ENCODE measurements at places on chromosomes 16 and 17.

- DNase-seq, result no peak
Observed at GRCh38 chr17:77436058-77436442, 295.3 kb downstream of the SEC14L1 start.

- no peak for DNase-seq
Observed at GRCh38 chr16:83137326-83137781, 510.6 kb downstream of the CDH13 start.

- no peak for DNase-seq
Observed at GRCh38 chr17:67606896-67607604, 110.7 kb upstream of the NOL11 start.

DNA sequence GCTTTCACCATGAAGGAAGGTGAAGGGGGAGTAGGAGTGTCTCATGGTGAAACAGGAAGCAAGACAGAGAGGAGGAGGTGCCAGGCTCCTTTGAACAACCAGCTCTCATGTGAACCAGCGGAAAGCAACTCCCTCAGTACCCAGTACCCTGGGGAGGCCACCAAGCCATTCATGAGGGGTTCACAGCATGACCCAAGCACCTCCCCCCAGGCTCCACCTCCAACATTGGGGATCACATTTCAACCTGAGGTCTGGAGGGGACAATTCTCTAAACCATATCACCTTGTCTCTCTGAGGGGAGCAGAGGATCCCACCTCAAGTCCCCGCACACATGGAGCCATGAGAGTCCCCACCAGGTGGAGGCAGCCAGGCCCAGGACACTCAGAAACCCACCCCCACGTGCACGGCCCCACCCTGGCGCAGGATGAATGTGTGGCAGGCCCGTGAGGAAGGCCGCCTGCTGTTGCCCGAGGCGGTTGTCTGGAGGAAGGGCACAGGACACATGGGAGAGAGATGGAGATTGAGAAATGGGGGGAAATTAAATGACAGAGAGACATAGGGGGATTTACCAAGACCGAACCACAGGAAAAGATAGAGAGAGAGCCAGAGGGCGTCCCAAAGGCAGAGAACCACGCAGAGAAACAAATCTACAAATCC lies 85.9 kb downstream of the TMEM132E start:
- no peak for DNase-seq

- no peak for DNase-seq
Observed at GRCh38 chr16:2231016-2231931, 5.0 kb upstream of the DNASE1L2 start.

GRCh38 chr17:5942687-5943086 lies 127.5 kb upstream of the WSCD1 start:
- no peak for DNase-seq

- no peak for DNase-seq
Observed at GRCh38 chr16:57653936-57654335, 14.2 kb upstream of the ADGRG3 start.

DNA sequence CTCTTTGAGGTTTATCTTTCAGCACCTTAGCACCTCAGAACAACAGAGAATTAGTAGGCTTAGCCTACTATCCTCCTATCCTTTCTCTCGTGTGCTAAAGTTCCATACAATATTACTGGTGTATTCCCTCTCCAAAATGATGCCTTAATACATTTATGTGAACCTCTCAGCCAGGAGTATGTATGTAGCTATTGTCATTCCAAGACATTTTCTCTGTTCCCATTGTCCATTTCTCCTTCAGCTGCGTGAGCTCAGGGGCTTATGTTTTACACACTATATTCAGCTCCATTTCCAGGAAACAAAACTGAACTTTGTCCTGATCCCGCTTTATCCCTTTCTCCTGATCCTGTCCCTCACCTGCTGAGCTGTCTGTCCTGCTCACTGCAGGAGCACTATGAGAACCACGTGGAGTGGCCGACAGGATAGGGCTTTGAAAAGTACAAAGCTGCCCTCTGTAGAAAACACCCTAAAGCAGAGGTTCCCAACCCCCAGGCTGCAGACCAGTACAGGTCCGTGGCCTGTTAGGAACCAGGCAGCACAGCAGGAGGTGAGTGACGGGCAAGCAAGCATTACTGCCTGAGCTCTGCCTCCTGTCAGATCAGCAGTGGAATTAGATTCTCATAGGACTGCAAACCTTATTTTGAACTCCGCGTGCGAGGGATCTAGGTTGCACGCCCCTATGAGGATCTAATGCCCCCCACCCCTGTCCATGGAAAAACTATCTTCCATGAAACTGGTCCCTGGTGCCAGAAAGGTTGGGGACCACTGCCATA lies 55.7 kb downstream of the CENPV start:
- DNase-seq, result no peak

- DNase-seq, result no peak
Observed at GRCh38 chr16:68902003-68902968, 59.0 kb downstream of the TANGO6 start.

- DNase-seq, result no peak
Observed at GRCh38 chr17:39688475-39688835, 598 bp upstream of the PGAP3 start.

DNA sequence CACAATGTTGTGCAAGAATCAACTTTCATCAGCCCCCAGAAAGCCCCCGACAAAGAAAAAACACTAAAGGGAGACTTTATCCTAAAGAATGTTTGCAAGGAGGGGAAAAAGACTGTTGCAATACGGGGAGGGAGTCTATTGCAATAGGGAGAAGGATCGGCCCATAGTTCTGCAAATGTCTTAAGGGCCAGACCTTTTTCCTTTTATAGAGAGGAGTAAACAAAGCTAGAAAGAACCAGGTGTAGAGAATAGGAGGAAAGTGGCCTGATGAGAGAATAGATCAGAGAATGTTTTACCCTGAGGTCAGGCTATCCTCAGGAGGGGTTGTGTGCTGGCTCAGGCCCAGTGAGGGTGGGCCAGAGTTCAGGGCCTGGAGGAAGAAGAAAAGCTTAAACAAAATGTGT lies 8.7 kb upstream of the CAVIN1 start:
- DNase-seq, result no peak

GRCh38 chr16:30663820-30664219 lies 5.6 kb downstream of the FBRS start:
- DNase-seq, result no peak

DNA sequence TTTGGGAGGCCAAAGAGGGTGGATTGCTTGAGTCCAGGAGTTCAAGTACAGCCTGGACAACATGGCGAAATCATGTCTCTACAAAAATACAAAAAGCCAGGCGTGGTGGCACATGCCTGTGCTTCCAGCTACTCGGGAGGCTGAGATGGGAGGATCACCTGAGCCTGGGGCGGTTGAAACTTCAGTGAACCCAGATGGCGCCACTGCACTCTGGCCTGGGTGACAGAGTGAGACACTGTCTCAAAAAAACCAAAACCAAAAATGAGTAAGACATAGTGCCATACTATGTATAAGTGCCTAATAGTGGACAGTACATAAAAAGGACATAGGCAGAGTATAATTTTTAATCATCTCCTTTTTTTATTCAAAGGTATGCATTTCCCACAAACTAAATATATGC lies 4.0 kb downstream of the CTC1 start:
- DNase-seq, result no peak

DNA sequence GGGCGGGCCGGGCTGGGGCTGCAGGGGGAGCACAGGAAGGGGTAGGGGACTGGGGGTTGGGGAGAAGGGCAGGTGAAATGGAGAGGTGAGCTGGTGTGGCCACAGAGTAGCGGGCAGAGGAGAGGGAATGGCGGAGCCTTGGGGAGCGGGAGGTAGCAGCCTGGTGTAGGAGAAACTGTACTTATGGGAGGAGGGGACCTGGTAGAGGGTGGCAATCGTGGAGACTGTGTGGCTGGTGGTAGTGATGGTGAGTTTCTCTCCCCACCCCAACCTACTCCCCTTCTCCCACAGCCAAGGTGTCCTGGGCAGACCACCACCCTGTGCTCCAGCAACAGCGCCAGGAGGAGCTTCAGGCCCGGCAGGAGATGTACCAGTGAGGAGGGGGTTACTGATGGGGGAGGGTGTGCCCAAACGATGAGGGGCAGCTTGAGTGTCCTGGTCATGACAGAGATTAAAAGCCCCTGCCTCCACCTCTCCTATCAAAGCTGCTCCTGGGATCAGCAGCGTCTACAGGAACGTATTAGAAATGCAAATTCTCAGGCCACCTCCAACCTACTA lies 831 bp downstream of the ALOX15B start:
- DNase-seq, result no peak

GRCh38 chr16:48317614-48318315 lies 67.4 kb downstream of the SIAH1 start:
- no peak for DNase-seq

DNA sequence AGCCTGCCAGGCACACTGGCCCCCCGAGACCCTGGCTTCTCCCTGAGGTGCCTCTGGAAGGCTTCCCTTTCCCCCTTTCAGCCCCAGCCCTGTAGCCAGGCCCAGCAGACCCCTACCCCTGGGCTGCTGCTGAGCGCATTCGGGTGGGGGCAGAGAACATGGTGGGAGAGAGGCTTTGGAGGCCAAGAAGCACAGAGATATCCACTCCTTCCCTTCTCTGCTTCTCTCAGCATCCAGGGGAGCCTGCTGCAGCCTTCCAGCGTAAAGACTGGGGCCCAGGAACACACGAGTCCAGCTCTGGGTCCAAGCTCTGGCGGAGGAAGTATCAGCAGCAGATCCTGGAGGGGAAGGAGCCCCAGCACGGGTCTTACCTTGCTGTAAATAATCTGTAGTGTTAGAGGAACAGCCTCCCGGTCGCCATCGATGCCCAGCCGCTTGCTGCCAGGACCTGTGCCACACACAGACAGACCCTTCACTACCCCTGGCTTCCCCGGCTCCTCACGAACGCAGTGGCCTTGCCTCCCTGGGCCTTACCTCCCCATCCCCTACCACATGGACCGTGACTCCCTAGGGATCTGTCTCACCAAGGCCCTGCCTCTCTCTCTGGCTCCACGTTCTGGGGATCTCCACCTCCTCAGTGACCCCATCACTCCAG lies 17.0 kb upstream of the PIK3R6 start:
- no peak for DNase-seq

DNA sequence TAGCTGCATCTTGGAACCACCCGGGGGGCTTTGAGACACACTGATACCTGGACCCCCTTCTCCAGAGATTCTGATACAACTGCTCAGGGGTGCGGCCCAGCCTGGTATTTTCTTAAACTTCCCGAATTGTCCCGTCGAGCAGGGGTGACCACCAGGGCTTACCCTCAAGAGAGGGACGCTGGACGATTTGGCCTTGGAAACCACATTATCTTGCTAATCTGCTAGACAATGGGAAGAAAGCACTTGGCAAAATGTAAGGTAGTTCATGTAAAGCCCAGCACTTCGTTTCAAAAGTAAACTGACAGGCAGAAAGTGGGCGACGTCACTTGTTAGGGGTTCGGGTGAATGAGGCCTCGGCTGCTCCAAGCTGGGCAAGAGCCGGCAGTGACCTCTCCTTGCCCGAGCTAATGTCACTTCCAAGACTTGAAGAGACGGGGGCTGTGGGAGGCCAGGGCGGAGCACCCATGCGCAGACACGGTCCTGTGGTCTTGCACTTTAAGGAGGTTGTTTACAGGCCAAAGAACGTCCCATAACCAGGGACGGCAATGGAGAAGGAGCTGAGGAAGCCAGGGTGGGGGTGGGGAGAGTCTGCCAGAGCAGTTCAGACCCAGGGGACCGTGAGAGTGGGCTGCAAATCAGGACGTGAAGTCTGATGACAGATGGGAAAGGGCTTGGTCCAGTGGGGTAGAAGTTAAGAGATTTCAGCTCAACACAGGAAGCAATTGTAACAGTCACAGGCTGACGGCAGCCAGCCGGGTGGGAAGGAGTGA lies 152.7 kb upstream of the GSE1 start:
- DNase-seq, result no peak

DNA sequence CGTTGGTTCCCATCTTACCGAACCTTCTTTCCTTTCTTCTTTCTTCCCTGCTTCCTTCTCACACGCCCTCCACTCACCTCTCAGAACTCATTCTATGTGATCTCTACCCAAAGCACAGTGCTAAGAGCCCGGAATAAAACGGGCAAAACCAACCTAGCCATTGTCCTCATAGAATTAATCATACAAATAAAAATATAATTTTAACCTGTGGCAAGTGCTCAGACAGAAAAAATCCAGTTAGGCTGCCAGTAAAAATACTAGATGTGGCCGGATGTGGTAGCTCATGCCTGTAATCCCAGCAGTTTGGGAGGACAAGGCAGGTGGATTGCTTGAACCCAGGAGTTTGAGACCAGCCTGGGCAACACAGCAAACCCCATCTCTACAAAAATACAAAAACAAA lies 27.0 kb downstream of the BMERB1 start:
- no peak for DNase-seq

DNA sequence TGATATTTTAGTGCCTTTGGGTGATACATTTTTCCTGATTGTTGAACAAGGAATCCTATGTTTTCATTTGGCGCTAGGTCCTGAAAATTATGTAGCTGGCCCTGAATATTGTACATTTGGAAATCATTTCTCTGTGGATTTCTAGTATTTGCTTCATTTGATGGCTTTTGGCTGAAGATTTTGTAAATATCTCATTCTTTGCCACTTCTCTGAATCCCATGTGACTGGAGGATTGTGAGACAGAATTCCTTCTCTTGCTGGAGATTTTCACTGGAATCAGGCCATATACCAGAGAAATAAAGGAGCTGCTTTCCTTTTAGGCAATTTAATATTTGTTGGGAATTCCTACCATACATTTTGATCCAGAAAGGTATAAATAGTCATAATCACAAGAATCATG lies 8.6 kb downstream of the KRT28 start:
- no peak for DNase-seq

GRCh38 chr16:86384263-86384649 lies 126.1 kb upstream of the FOXF1 start:
- DNase-seq, result no peak

- no peak for DNase-seq
Observed at GRCh38 chr17:65987988-65988387, 203.9 kb downstream of the CEP112 start.

DNA sequence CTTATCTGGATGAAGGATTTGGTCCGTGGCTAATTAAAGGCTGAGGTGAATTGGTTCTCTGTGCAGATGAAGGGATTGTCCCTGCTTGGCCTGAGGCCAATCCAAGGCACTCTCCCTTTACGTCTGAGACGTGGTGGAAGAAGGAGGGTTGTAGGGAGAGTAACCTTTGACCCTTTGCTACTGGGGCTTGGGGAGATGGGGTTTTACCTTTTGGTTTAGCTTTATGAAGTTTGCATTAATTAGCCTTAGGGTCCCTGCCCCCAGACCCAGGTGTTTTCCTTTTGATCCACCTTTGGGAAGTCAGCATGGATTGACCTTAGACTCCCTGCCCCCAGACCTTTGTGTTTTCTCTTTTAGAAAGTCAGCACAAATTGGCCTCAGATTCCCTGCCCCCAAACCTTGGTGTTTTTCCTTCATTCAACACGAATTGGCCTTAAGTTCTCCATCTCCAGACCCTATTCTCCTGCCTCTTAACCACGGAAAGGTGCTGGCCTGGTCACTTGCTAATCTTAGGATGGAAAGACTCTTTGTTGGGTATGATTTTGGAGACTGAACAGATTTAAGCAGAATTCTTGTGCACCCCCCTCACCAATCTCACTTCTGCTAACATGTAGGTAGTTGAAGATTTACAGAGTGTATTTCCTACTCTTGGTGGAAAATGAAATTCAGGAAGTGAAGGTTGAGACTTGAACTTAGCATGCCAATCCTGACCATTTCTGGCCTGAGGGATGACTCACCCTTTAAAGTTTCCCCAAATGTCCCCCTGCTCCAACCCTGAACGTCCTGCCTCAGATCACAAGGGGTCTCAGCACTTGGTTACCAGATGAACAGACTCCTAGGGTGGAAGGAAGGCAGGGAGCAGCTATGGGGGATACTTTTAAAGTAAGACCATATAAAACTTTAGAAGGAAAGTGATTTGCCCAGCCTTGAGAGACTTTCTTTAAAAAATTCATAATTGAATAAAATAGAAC lies 23.1 kb upstream of the MMD start:
- no peak for DNase-seq
